ENCODE measurements at places on chromosomes 4 and X.

DNA sequence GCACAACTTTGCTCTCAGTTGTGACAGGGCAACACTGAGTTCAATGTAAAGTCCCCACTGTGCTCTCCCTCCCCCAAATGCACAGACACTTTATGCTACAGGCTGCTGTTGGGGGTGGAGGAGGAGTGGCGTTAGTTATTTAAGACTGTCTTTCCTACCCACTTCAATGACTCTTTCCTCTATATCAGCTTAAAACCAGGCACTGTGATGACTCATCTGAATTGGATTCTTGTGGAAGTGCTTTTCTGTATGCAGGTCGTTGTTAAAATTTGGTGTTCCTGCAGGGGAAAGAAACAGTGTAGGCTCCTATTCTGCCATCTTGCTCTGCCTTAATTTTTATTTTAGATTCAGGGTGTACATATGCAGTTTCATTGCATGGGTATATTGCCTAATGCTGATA lies 1157.2 kb upstream of the ADGRL3 start:
- DNase-seq, result no peak

GRCh38 chr4:8607603-8608481 lies 15.3 kb downstream of the CPZ start:
- DNase-seq, result peak; percentile 80

GRCh38 chr4:32290102-32290501 lies 1569.9 kb downstream of the PCDH7 start:
- no peak for DNase-seq

DNA sequence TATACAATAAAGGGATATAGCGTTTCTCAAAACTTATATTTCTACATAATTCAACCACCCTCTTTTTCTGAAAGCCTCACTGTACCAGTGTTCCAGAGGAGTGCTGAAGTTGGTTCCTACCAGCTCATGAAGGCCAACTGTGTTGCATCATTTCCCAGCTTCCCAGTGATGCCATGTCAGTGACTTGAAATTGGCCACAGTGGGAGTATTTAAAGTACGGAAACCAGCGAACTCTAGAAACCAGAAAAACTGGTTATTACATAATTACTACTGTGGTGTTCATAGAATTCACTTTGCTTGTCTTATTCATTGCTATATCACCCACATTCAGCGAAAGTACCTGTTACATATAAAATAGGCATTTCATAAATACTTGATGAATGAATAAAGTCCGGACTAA lies 135.4 kb downstream of the GC start:
- no peak for DNase-seq

GRCh38 chrX:109856974-109857373 lies 123.9 kb upstream of the ACSL4 start:
- peak; percentile 57 for DNase-seq

- DNase-seq, result no peak
Measured at GRCh38 chrX:110421500-110422455, 63.1 kb downstream of the RTL9 start.

- DNase-seq, result peak; percentile 23
Measured at GRCh38 chrX:70166601-70167590, 10.4 kb upstream of the DGAT2L6 start.

- DNase-seq, result no peak
Measured at GRCh38 chr4:123325241-123325681, 71.3 kb upstream of the SPRY1 start.

- no peak for DNase-seq
Measured at GRCh38 chrX:122666601-122667000, 517.5 kb upstream of the GRIA3 start.

Data from K562 (cell line).